ENCODE measurements at places on chromosomes 4 and X.

- no peak for DNase-seq
Measured at GRCh38 chr4:172809319-172809718, 359.3 kb upstream of the GALNT7 start.

- DNase-seq, result no peak
Measured at GRCh38 chr4:127103681-127104115, 529.1 kb upstream of the INTU start.

- DNase-seq, result no peak
Measured at GRCh38 chr4:26533685-26534084, 43.4 kb upstream of the CCKAR start.

- no peak for DNase-seq
Measured at GRCh38 chr4:34932591-34932990, 1311.7 kb downstream of the ARAP2 start.

GRCh38 chr4:105158837-105159236 is 12.2 kb downstream of the TET2 start:
- DNase-seq, result no peak

GRCh38 chrX:112866175-112866574 is 25.5 kb upstream of the AMOT start:
- no peak for DNase-seq

GRCh38 chr4:150327262-150327780 is 249.1 kb downstream of the DCLK2 start:
- no peak for DNase-seq

DNA sequence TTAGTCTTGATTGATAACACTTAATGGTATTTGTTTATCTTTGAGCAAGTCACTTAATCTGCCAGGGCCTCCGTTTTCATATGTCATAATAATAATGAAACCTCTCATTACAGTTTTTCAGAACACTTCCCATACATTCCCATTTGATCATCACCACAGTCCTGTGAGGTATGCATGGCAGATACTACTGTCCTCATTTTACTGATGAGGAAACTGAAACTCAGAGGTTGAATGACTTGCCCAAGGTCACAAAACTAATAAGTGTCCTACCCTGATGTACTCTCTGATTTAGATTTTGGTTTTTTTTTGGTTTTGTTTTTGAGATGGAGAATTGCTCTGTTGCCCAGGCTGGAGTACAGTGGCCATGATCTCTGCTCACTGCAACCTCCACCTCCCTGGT is 25.7 kb downstream of the ZFX start:
- no peak for DNase-seq

GRCh38 chr4:146932116-146932515 is 13.5 kb downstream of the TTC29 start:
- DNase-seq, result no peak

- DNase-seq, result no peak
Measured at GRCh38 chrX:69323786-69324720, 158.8 kb upstream of the PJA1 start.

- peak; percentile 23 for DNase-seq
Measured at GRCh38 chr4:101393256-101393655, 45.9 kb upstream of the PPP3CA start.

DNA sequence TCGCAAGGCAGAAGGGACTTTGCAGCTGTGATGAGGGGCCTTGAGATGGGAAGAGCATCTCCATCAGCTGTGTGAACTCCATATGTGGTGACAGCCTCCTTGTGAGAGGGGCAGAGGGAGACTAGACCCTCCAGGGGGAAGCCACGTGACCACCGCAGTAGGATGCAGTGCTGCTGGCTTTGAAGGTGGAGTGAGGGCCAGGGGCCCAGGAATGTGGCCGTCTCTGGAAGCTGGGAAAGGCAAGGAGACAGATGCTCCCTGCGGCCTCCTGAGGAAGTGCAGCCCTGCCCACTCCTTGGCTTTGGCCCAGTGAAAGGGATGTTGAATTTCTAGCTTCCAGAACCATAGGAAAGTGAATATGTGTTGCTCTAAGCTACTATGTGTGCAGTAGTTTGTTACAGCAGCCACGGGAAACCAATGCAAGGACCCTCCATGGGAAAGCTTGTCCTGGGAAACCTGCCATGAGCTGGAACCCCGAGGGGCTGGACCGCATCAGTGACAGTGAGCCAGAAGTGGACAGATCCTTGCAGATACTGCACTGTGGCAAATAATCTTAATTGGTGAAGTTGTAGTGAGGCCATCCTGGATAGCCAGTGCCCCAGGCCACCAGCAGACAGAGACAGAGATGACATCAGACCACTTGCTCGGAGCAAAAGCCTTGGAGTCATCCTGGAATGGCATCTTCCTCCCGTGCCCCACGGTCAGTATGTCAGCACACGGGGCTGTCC is 35.4 kb upstream of the SORCS2 start:
- no peak for DNase-seq

GRCh38 chr4:25123236-25123635 is 37.0 kb downstream of the SEPSECS start:
- no peak for DNase-seq

GRCh38 chr4:59525885-59526284 is 1674.2 kb upstream of the ADGRL3 start:
- DNase-seq, result no peak

- no peak for DNase-seq
Measured at GRCh38 chrX:21438792-21439191, 64.6 kb downstream of the CNKSR2 start.

GRCh38 chr4:18020671-18021469 is 685 bp downstream of the LCORL start:
- DNase-seq, result peak; percentile 54

GRCh38 chrX:39654952-39655351 is 442.8 kb downstream of the BCOR start:
- DNase-seq, result no peak

DNA sequence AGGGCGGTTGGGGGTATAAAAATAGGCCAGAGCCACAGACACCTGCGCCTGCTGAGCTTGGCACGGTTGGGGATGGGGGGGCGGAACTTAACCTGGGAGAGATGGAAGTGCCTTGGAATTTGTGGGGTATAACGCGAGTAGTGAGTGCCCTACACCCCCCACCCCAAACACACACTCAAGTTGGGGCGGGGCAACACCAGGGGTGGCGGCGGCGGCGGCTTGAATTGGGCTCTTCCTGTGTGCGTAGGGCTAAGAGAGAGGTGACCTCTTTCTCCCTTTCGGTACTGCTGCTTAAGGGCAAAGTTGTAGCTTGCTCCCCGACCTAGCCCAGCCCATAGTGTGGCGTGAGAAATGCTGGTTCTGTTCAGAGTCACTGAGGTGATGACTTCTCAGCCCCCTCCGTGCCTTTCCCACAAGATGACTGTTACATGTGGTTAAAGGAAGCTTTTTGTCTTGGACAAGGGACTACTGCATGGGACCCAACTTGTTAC is 839 bp downstream of the STK26 start:
- peak; percentile 66 for DNase-seq

GRCh38 chr4:89268679-89269078 is 38.9 kb downstream of the GPRIN3 start:
- DNase-seq, result no peak

DNA sequence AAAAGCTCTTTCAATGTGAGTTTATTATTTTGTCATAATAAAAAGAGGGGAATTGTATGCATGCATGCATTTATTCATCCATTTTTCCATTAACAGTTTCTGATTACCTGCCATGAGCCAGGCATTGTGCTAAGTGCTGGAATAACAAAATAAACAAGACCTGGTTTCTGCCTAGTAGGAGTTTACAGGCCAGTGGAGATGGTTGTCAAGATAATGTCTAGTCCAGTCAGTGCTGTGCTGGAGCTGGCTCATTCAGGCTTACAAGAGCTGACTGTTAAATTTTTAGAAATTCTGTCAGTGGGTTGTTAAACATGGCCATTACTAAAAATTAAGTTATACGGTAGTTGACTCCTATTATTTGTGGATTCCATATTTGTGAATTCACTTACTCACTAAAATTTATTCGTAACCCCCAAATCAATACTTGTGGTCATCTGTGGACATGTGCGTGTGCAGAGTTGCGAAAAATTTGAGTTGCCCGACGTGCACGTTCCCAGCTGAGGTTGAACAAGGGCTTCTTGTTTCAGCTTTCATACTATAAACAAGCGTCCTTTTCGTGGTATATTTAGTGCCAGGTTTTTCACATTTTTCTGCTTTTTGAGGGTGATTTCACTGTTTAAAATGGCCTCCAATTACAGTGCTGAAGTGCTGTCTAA is 172.3 kb upstream of the RPS6KA3 start:
- DNase-seq, result no peak

GRCh38 chr4:27016551-27016950 is 155.9 kb downstream of the STIM2 start:
- no peak for DNase-seq

GRCh38 chr4:151658959-151659600 is 101.7 kb downstream of the GATB start:
- no peak for DNase-seq

DNA sequence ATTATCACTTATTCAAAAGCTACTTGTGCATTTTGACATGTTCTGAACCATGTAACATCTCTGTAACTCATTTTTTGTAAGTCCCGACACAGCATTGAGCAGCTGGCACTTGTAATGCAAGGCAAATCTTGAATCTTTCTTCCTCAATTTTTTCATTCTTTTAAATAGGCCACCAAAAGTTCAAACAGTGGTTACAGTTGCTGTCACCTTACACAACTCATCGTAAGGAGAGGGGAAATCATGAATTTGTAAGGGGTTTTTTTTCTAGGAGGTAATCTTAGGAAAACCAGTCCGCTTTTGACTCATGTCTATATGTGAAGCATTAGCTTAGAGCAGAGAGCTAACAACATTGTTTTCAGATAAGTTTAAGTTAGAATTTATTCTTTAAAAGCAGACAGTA is 124.5 kb downstream of the PDLIM5 start:
- no peak for DNase-seq

- no peak for DNase-seq
Measured at GRCh38 chrX:45363596-45363995, 162.9 kb upstream of the DIPK2B start.

DNA sequence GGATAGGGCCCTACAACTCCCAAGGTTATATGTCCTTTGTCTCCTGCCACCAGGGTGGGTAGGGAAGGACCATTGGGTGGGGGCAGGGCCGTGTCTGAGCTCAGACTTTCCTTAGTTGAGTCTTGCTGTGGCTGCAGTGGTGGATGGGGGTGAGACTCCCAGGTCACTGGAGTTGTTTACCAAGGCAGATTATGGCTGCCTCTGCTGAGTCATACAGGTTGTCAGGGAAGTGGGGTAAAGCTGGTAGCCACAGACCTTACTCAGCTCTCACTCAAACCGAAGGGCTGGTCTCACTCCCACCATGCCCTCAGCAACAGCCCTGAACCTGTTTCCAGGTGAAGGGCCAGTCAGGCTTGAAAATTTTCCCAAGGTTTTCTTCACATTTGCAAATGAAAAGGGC is 58.8 kb upstream of the FAAH2 start:
- DNase-seq, result peak; percentile 3

DNA sequence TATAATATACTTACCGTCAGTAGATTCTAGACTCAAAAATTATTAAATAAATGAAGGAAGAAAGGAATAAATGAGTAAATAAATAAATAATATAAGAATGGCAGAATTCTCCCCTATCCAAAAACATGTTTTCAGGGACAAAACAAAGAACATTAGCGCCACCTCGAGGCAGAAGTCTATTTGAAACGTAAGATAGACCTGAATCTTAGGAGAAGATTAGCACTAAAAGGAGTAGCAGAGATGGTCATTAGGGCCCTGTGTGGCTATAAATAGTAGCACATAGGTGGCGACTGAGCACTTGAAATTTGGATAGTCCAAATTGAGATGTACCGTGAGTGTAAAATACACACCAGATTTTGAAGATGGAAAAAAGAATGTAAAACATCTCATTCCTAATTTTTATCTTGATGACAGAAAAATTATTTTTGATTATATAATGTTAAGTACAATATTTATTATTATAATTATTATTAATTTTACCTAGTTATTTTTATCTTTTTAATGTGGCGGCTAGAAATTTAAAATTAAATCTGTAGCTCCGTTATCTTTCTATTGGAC is 24.3 kb upstream of the SRD5A3 start:
- peak; percentile 80 for DNase-seq

GRCh38 chrX:38799995-38800580 is 1.2 kb upstream of the MID1IP1 start:
- no peak for DNase-seq

DNA sequence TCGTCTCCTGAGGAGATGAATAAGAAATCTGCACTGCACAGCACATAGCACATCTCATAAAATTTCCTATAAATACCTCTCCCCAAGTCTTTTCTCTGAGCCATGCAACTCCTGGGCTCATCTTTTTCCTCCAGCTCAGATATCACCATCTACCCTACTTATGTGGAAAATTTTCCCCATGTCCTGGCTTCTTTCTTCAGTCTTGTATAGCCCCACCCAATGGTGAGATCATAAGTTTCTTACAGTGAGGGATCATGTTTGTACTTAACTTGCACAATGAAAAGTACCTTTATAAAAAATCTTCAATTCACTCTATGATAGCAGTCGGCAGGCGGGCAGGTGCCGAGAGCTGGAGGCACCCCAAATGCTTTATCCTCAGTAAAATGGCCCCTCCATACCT is 198.6 kb upstream of the S100G start:
- no peak for DNase-seq

DNA sequence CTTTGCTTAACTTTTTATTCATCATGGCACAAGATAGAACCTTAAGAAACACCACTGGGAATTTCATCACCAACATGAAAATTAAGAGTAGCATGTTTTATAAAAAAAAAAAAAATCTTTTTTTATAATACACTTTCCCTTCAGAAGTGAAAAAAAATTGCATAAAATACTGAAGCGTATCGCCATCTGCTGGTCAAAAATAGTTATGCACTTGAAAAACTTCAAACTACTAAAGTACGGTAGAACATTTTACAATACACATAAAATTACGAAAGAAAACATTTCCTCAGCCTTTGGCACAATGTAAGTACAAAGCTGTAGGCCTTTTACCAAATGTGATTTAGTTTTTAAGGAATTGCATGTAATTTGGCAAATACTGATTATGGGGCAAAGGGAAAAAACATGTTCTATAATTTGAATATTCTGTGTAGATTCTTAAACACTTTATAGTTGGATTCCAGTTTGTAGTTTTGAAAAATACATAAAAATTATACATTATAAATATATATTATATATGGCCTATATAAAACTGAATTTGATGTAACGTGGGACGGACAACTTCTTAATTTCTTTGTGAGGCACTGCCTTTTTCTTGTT is 26.5 kb downstream of the HCCS start:
- no peak for DNase-seq

- DNase-seq, result no peak
Measured at GRCh38 chr4:102454268-102454667, 46.9 kb upstream of the NFKB1 start.

GRCh38 chr4:147913137-147913536 is 181.2 kb downstream of the ARHGAP10 start:
- no peak for DNase-seq

DNA sequence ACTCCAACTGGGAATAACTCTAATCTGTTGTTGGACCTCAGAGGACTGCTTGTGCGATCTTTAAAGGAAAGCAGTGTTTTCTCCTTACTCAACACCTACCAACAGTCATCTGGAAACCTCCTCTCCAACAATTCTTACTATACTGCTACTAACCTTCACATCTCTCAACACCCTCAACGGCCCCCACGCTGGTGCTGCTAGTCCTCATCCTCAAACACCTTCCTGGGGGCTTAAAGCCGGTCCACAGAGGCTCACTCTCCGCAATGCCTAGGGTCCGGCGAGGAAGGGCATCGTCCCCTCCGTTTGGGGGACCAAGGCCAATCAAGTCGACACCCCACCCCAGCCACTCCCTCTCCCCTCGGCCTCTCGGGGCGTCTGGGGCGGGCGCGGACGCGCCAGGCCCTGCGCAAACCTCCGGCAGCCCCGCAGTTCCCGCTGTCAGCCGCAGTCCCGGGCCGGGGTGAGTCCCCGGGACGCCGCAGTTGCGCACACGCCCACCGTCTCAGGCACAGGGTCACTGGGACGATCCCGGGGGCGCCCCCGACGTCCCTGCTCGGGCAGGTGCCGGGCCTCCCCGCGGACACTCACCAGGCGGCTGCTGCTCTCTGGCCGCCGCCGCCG is 418 bp downstream of the TAB3 start:
- DNase-seq, result no peak
